ENCODE measurements at places on chromosomes 4 and X.
A peak's percentile ranks its signal among the peaks of the same experiment; 100 is the strongest.

DNA sequence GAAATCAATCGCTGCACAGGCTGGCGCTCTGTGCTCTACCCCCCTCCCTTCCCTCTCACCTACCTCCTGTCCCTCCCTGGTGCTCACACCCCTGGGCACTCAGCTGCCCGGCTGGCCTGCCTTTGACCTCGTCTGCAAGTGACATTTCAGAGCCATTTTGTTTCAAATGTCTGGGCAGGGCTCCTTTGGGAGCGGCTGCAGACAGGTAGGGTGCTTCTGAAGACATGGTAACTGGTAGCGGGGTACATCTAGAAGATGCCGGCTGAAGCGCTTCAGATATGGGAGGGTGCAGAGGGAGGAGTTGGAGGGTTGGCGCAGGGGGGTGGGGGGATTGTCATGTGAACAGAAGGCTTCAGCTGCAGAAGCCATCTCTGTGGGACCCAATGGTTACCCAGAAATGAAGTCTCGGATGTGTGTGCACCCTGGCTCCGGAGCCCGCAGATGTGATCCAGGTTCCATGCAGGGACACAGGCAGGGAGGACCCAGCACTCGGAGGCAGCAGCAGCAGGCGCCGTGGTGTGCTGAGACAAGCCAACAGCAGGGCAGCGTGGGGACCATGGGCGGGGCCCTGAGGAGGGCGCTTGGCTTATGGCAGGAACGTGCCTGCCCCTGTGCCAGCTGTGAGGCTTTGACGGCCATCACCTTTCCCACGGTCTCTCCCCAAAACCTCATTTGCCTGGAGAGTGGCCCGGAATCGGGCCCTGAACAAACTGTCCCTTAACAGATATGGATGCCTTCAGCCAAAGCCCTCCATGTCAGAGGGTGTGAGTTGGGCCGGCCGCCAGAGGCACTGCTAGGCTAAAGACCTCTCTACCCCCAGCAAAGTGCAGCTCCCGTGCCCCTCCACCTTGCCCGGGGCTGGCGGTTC is 7.6 kb upstream of the DUSP9 start:
- no peak for DNase-seq
- peaks cover 42% of the 10 kb centered on the region for H3K27me3 ChIP-seq
- H3K4me3 ChIP-seq = no peak overlapping the region
- H3K4me1 ChIP-seq = no peaks in the 10 kb centered on the region
- no peaks in the 10 kb centered on the region for H3K36me3 ChIP-seq

- no peak overlapping the region for H3K4me3 ChIP-seq
- H3K36me3 ChIP-seq = no peaks in the 10 kb centered on the region
- no peak for DNase-seq
- no peak overlapping the region for H3K27ac ChIP-seq
- H3K4me1 ChIP-seq = no peaks in the 10 kb centered on the region
- no peaks in the 10 kb centered on the region for H3K27me3 ChIP-seq
Measured at GRCh38 chr4:124790471-124790870, 77.9 kb upstream of the ANKRD50 start.

GRCh38 chr4:174538123-174538875 is 16.0 kb upstream of the HPGD start:
- H3K4me1 ChIP-seq = no peaks in the 10 kb centered on the region
- H3K27me3 ChIP-seq = no peaks in the 10 kb centered on the region
- DNase-seq = no peak

GRCh38 chr4:70901607-70901983 is 574 bp upstream of the MOB1B start:
- H3K27ac ChIP-seq = peak overlapping the region; percentile 83
- DNase-seq = no peak
- H3K27me3 ChIP-seq = no peaks in the 10 kb centered on the region
- H3K36me3 ChIP-seq = peaks cover 12% of the 10 kb centered on the region
- H3K4me3 ChIP-seq = peak overlapping the region; percentile 83
- H3K4me1 ChIP-seq = 0 out of 2 replicates have a peak, but pooled peaks cover 1% of the 10 kb centered on the region

DNA sequence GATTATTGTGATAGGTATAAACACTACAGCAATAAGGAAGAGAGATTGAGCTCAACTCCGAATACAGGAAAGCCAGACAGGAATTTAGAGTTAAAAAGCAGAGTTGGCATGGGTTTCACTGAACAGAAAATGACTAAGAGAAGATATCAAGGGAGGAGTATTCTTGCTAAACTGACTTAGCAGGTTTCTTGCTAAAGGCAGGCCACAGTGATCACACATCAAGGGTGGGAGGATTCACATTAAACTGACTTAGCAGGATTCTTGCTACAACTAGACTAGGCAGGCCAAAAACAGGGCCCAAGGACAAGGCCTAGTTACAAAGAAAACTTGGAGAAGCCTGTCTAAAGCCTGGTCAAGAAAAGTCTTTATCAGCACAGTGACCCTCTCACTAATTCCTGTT is 195.1 kb downstream of the MAGEB5 start:
- H3K4me1 ChIP-seq = no peaks in the 10 kb centered on the region
- H3K27me3 ChIP-seq = no peaks in the 10 kb centered on the region
- no peak overlapping the region for H3K4me3 ChIP-seq

DNA sequence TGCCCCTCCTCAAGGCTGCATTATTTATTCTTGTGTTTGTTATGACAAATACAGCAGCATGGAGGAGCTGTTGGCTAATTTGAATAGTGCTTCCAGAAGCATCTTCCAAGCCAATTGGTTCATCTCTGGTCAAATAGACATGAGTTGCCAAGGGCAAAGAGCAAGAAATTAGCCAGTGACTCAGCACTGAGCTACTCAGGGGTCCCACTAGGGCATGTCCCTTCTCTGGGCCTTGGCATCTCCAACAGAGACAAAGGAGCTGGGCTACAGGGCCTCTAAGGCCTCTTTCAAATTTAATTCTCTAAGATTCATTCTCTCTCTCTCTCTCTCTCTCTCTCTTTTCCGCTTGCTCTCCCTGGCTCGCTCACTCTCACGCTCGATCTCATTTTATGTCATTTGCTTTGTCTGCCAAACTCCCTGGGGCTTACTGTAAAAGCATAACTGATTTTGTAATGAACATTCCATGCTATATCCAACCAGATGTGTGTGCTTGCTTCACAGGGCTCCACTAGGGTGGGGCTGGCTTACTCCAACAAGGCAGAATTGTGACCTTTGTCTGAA is 86.7 kb upstream of the MAGEA4 start:
- no peak overlapping the region for H3K4me3 ChIP-seq
- H3K27me3 ChIP-seq = no peaks in the 10 kb centered on the region
- H3K27ac ChIP-seq = no peak overlapping the region
- peak; percentile 1 for DNase-seq
- H3K36me3 ChIP-seq = no peaks in the 10 kb centered on the region

GRCh38 chr4:2923668-2924173 is 39.5 kb downstream of the NOP14 start:
- no peaks in the 10 kb centered on the region for H3K27me3 ChIP-seq
- no peak overlapping the region for H3K4me3 ChIP-seq
- DNase-seq = no peak
- no peak overlapping the region for H3K27ac ChIP-seq
- H3K4me1 ChIP-seq = peaks cover 4% of the 10 kb centered on the region
- peaks cover 55% of the 10 kb centered on the region for H3K36me3 ChIP-seq

DNA sequence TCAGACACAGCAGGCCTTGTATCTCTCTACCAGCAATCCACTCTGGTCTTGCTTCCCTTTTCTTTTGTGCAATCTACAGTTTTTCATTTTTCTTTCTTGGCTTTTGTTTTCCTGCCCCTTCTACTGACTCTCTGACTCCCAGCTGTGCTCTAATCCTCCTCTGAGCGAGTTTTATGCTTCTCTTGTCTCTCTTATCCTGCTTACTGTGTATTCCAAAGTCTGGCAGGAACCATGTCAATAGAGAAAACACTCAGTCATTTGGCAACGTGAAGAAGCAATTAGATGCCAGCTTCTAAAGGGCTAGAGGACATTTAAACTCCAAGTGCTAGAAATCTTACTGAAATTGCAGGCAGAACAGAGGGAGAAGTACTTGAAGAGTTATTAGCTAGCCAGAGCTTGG is 984.6 kb upstream of the TENM3 start:
- no peaks in the 10 kb centered on the region for H3K36me3 ChIP-seq
- H3K4me1 ChIP-seq = no peaks in the 10 kb centered on the region
- H3K4me3 ChIP-seq = no peak overlapping the region
- no peak overlapping the region for H3K27ac ChIP-seq

DNA sequence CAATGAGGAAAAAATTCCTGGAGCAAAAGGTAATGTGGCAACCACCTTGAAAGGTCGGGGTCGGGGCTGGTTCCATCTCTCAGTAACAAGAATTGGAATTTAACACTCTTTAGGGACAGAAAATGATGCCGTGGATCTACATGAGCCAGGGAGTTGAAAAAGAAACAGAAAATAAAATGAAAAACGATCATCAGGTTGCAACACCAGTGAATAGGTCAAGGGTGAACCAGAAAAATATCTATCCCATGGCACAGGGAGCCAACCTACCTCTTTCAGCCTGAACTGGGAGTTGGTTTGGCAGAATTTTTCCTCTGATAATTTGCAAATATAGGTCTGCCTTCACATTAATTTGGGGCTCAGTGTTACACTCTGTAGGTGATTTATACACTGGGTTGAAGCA is 93.7 kb downstream of the C4orf33 start:
- H3K27ac ChIP-seq = no peak overlapping the region
- H3K4me1 ChIP-seq = no peaks in the 10 kb centered on the region
- no peaks in the 10 kb centered on the region for H3K36me3 ChIP-seq

DNA sequence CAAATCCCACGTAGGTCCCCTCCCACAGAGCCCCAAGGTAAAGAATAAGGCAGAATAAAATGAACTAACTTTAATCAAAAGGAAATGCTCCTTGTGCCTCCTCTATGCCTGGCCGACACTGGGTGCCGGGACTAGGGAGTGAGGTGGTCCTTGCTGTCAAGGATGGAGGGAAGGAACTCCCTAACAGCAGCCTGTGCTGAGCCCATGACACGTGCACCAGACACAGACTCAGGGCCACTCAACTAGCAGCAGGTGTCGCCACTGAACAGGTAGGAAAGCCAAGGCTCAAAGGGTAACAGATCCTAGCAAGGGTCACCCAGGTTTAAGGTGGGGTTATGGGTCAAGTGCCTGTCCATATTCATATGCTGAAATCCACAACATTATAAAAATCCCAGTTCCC is 29.2 kb downstream of the MSX1 start:
- H3K4me3 ChIP-seq = no peak overlapping the region
- H3K4me1 ChIP-seq = no peaks in the 10 kb centered on the region
- peaks cover 40% of the 10 kb centered on the region for H3K27me3 ChIP-seq
- DNase-seq = no peak

DNA sequence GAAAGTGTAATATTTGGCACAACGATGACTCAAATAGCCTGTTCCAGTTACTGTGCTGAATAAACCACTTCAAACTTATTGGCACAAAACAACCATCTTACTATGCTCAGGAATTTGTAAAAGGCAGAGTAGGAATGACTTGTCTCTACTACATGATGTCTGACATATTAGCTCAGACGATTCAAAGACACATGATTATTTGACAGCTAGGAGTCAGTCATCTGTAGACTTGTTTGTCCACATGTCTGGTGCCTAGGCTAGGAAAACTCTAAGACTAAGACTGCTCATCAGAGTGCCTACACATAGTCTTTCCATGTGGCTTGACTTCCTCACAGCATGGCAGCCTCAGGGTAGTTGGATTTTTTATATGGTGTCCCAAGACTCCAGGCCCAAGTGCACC is 154.5 kb downstream of the FANCB start:
- H3K27ac ChIP-seq = no peak overlapping the region
- H3K36me3 ChIP-seq = no peaks in the 10 kb centered on the region
- no peak overlapping the region for H3K4me3 ChIP-seq
- no peaks in the 10 kb centered on the region for H3K27me3 ChIP-seq
- peak; percentile 10 for DNase-seq

DNA sequence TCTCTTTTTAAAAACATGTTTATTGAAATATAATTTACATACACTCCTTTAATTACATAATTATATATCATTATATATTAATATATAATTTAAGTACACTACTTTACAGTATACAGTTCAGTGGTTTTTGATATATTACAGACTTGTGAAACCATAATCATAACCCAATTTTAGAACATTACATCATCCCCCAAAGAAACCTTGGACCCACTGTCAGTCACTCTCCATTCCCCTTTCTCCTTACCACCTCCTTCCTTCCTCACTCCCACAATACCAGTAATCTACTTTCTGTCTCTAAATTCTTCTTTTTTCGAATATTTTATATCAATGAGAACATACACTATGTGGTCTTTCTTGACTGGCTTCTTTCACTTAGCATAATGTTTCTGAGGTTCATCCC is 17.9 kb upstream of the EXOSC9 start:
- no peak overlapping the region for H3K4me3 ChIP-seq
- no peak overlapping the region for H3K27ac ChIP-seq
- H3K27me3 ChIP-seq = no peaks in the 10 kb centered on the region
